HL-60 (cell line): ENCODE measurements at places on chromosomes 4 and X.

GRCh38 chrX:110268886-110269285 is 49.0 kb downstream of the AMMECR1 start:
- no peak for DNase-seq

DNA sequence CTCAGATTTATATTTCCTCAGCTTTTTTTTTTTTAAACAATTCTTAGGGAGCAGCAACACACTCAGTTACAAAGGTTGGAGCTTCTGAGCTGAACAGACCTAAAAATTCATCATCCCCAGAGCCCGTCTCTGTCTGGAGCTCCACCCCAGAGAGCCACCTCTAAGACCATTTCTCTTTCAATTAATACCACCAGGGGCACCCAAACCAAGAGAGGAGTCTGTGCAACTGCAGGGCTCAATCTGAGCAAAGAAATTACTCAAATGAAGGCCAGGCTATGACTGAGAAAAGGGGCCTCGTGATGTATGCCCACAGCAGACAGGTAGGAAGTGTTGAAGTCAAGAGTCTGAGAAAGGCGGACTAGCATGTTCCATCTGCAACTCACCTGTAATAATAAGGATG is 95.5 kb downstream of the C4orf51 start:
- DNase-seq, result no peak

DNA sequence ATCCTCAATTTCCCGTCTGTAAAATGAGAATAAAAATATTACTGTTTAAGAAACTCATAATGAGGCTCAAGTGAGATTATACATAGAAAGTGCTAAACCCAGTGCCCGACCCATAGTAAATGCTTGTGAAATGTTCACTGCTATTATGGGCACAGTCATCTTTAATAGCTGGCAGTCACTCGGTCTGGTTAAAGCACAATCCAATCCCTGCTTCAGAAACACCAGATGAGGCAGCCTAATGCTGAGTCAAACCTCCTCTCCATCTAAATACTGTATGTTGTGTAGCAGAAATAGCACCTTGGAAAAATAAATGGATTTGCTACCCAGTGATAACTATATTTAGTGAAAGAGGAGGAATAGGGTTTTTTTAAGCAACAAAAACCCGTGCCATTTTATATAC is 14.5 kb downstream of the EVC2 start:
- DNase-seq, result no peak

DNA sequence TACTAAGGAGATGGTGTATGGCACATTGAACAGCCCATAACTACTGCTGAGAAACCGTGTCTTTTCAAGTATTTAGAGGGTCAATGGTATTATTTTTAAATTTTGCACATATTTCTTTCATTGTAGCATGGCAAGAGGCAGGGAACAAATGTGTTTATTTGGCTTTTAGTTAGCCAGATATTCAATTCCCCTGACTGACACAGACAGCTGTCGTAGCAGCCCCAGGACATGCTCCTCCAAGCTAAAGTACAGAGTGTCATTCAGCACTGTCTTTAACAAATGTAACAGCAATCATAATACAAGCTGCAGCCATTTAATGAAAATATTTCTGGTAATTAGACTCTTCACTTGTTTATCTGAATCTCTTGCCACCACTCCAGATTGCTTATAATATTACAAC is 687.1 kb downstream of the KLHL13 start:
- DNase-seq, result no peak

DNA sequence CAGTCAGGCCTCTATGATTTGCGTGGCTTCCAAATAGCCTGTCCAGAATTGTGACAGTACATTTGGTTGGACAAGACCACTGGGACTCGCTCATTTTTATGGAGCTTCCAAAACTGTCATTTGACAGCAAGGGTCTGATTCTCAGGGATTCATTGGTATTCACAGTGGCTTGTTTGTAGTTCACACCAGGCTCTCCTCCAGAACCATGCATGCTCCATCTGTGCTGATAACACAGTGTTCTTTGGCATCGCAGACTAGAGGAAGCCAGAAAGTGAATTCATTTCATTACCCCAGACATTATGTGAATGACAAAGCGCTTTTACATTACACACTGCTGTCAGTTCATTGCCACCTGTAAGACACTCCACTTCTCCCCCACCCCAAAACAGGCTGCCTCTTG is 208.3 kb downstream of the ARHGAP10 start:
- no peak for DNase-seq

DNA sequence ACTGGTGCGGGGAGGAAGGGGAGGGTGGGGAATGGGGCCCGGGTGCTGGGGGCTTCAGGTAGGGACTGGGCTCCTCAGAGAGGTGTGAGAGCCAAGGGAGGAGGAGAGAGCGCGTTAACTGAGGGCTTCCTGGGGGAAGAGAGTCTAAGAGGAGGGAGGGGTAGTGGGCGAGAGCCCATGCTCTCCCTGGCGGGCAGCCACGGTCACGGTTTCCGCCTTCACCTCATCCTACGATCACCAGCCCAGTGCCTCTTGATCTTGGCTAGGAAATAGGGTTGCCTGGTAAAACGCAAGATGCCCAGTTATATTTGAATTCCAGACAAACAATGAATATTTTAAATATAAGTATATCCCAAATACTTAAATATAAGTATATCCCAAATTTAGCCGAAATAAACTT is 60.8 kb upstream of the GRPEL1 start:
- no peak for DNase-seq

GRCh38 chr4:2810388-2810787 is 17.5 kb downstream of the SH3BP2 start:
- no peak for DNase-seq

DNA sequence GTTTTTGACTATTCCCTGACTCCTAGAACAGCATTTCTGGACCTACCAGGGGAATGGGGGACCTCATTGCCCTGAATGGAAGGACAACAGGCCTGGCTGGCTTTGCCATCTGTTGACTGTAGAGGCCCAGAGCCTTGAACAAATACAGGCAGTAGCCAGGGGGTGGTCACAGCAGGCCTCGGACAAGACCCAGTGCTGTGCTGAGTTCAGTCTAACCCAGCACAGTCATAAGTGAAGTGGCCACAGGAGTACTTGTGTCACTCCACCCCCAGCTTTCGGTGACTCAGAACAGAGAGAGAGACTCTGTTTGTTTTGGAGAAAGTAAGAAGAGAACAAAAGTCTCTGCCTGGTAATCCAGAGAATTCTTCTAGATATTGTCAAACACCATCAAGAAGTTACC is 310.0 kb downstream of the PRR32 start:
- no peak for DNase-seq

GRCh38 chr4:1991596-1992434 is 17.0 kb downstream of the NELFA start:
- DNase-seq, result no peak

DNA sequence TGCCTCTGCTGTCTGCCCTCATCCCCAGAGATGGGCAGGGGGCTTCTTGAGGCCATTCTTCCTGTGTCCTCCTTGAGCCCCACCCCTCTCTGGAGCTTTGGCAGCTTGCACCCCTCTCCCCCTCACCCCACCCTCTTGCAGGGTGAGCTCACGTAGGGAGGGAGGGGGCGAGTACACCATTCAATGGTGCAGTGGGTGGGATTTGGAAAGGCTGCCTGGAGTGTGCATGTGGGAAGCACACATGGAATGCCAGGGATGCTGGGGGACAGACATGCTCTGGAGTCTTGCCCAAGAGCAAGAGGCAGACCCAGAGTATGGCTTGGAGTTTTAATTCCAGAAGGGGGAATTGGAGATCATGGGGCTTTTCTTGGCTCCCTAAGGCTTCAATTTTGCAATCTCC is 5.6 kb downstream of the PAK3 start:
- no peak for DNase-seq
